ENCODE measurements at places on chromosomes 2 and 18. TPM values are rescaled to one million over a fixed set of nuclear protein-coding genes. Genes with fewer than 3 reads are reported as not detected.

Gene MALL
- total RNA-seq = 600 TPM

DNA sequence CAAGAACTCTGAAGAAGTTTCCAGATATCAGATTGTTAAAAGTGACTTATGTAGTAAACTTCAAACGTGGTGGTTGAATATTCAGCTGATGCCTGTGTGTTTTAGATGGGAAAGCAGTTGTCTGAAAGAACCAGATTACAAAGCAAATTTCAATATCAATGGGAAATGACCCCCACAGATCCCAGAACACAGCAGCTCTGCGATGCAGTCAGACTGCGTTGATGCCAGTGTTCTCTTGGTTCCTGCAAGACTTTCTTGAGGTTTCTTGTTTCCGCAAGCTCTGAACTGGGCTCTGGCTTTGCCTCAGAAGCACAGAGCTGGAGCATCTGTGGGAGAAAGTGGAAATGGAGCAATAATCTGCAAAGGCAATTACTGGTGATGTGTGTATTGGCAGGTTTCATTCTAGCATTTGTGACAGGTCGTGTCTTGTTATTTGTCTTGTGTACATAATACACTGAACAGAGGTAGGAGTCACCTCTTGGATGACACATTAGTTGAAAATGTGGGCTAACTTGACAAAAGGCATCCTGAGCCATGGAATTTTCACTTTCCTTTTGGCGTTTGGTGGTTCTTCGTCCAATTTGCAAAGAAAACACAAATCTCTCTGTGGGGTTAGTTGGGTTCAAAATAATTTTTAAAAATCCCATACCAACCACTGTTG is 10.8 kb upstream of the LYPD6B start:
- H3K27ac ChIP-seq = no peak overlapping the region
- no peaks in the 10 kb centered on the region for H3K36me3 ChIP-seq
- DNase-seq = no peak
- no peak overlapping the region for H3K4me3 ChIP-seq
- H3K27me3 ChIP-seq = no peaks in the 10 kb centered on the region

- no peaks in the 10 kb centered on the region for H3K36me3 ChIP-seq
- H3K27ac ChIP-seq = no peak overlapping the region
- no peak for DNase-seq
- no peaks in the 10 kb centered on the region for H3K27me3 ChIP-seq
These were observed 137.7 kb upstream of the PKDCC start for GRCh38 chr2:41910126-41910525.

- no peak for DNase-seq
- H3K36me3 ChIP-seq = no peaks in the 10 kb centered on the region
- H3K27ac ChIP-seq = no peak overlapping the region
- no peaks in the 10 kb centered on the region for H3K27me3 ChIP-seq
These were observed 232.7 kb upstream of the MAP2 start for GRCh38 chr2:209191139-209191538.

DNA sequence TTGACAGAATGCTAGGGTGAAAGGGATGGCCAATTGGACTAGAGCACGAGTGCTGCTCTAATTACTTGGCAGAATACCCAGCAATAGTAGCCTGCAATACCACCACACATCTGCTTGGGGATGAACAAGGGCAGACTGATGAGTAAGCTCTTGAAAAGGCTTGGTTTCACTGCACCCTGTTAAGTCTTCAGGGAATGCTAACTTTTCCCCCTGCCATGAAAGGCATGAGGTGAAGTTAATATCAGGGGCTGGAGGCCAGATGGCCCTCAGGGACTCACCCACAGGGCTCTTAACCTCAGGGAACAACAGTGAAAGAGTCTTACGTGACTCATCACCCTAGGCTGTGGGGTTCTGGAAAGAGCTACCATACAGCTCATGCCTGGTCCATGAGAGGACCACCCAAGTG is 51.7 kb upstream of the MYL1 start:
- H3K4me1 ChIP-seq = no peaks in the 10 kb centered on the region
- no peak overlapping the region for H3K4me3 ChIP-seq
- no peaks in the 10 kb centered on the region for H3K36me3 ChIP-seq

- peaks cover 15% of the 10 kb centered on the region for H3K4me1 ChIP-seq
- no peak overlapping the region for H3K4me3 ChIP-seq
- no peaks in the 10 kb centered on the region for H3K27me3 ChIP-seq
- H3K27ac ChIP-seq = no peak overlapping the region
- H3K36me3 ChIP-seq = no peaks in the 10 kb centered on the region
These were observed 2.9 kb upstream of the GAL3ST2 start for GRCh38 chr2:241773511-241774418.

DNA sequence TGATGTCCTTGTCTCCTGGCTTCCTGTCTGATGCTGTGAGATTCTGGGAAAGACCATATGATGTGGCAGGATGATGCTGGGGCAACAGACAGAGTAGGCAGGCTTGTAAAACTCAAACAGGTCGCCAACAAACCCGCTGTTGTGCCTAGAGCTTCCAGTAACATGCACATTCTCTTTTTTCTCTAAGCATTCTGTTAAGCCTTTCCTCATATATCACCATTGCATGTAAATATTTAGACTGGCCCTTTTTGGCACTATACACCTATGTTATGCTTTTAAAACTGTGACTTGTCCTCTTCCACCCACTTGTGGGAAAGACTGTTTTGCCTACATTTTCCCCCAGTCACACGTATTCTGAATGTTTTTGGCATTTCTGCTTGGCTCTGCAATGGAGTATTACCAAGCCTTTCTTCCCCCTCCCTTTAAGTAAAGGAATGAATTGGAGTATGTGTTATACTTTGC is 250.4 kb upstream of the TANK start:
- no peaks in the 10 kb centered on the region for H3K36me3 ChIP-seq
- no peak overlapping the region for H3K27ac ChIP-seq
- H3K4me1 ChIP-seq = no peaks in the 10 kb centered on the region
- DNase-seq = no peak
- no peak overlapping the region for H3K4me3 ChIP-seq

DNA sequence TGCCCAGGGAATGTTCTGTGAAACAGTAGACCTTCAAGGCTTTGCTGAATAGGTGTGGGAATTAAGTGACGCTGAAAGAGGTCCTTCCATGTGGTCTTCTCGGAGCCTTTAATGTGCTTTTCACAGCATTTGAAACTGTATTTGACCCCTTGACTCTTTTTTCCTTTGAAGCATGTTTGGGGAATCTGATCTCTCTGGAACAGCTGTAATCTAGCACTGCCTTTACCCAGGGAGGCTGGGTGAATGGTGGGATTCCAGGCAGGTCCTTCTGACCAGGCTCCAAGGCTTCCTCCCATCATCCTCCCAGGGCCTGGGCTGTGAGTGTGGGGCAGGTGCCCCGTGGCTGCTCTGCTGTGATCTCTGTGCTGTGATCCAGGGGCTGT is 4.2 kb downstream of the ZAP70 start:
- no peak for DNase-seq
- H3K4me1 ChIP-seq = no peaks in the 10 kb centered on the region
- peak overlapping the region; percentile 72 for H3K27ac ChIP-seq
- H3K36me3 ChIP-seq = no peaks in the 10 kb centered on the region

GRCh38 chr2:239927424-239927981 is 97.6 kb downstream of the NDUFA10 start:
- no peak overlapping the region for H3K4me3 ChIP-seq
- H3K27ac ChIP-seq = no peak overlapping the region
- peak; percentile 39 for DNase-seq
- H3K27me3 ChIP-seq = no peaks in the 10 kb centered on the region
- H3K4me1 ChIP-seq = no peaks in the 10 kb centered on the region
- no peaks in the 10 kb centered on the region for H3K36me3 ChIP-seq

GRCh38 chr2:50594233-50594632 is 437.7 kb downstream of the NRXN1 start:
- no peak overlapping the region for H3K4me3 ChIP-seq
- H3K4me1 ChIP-seq = no peaks in the 10 kb centered on the region
- no peak for DNase-seq
- H3K27ac ChIP-seq = no peak overlapping the region
- no peaks in the 10 kb centered on the region for H3K36me3 ChIP-seq

Gene UPP2
- not detected for total RNA-seq

- no peak for DNase-seq
- H3K4me3 ChIP-seq = no peak overlapping the region
- peak overlapping the region; percentile 3 for H3K27ac ChIP-seq
- no peaks in the 10 kb centered on the region for H3K27me3 ChIP-seq
- H3K4me1 ChIP-seq = no peaks in the 10 kb centered on the region
These were observed 108.8 kb downstream of the DOCK10 start for GRCh38 chr2:224933431-224933830.

DNA sequence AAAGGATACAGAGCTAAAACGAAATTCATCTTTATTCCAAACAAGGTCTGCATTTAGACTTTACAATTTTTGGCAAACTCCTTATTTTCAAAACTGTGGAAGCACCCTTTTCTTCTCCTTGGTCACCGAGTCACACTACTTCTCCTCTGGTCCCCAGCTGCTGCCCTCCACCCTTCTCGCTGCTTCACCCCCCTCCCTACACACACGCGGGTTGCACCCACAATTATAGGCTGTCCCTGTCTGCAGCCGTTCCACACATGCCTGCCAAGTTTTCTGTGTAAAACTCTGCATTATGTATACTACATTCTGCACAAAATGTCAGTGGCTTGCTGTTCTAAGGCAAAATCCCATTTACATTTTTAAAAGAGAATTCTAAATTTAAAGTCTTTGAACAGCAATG is 63.5 kb downstream of the PTPN2 start:
- H3K36me3 ChIP-seq = no peaks in the 10 kb centered on the region
- H3K27me3 ChIP-seq = no peaks in the 10 kb centered on the region
- H3K27ac ChIP-seq = no peak overlapping the region
- H3K4me3 ChIP-seq = no peak overlapping the region

- DNase-seq = no peak
- H3K27ac ChIP-seq = no peak overlapping the region
- no peak overlapping the region for H3K4me3 ChIP-seq
- H3K4me1 ChIP-seq = no peaks in the 10 kb centered on the region
- H3K27me3 ChIP-seq = no peaks in the 10 kb centered on the region
- H3K36me3 ChIP-seq = no peaks in the 10 kb centered on the region
These were observed 123.3 kb upstream of the CDC42EP3 start for GRCh38 chr2:37794717-37795116.

Gene IL18RAP
- total RNA-seq = 6.8 TPM

GRCh38 chr18:741931-742512 is 29.6 kb upstream of the ENOSF1 start:
- no peaks in the 10 kb centered on the region for H3K4me1 ChIP-seq
- no peak overlapping the region for H3K27ac ChIP-seq
- no peak overlapping the region for H3K4me3 ChIP-seq
- DNase-seq = no peak
- H3K36me3 ChIP-seq = no peaks in the 10 kb centered on the region

DNA sequence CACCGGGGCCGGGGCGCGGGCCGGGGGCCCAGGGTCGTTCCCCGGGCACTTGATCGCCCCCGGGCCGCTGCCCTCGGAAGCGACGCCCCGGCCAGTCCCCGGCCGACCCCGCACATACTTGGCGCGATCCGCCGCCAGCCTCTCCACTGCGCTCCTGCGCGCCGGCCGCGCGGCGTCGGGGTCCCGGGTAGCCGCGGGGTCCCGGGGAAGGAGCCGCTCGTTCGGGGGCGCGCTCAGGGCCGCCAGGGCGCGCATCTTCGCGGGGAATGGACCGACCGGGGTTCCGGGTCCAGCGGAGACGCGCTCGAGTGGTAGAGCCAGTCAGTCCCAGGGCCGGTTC is 204 bp downstream of the FAM110C start:
- H3K36me3 ChIP-seq = no peaks in the 10 kb centered on the region
- H3K4me3 ChIP-seq = peak overlapping the region; percentile 45
- peak overlapping the region; percentile 98 for H3K27ac ChIP-seq
- peaks cover 11% of the 10 kb centered on the region for H3K27me3 ChIP-seq
- no peaks in the 10 kb centered on the region for H3K4me1 ChIP-seq

Gene RTP5
- total RNA-seq = not detected

Gene PSMA8
- not detected for total RNA-seq

GRCh38 chr2:11705063-11705462 is 35.1 kb upstream of the NTSR2 start:
- no peaks in the 10 kb centered on the region for H3K4me1 ChIP-seq
- H3K4me3 ChIP-seq = no peak overlapping the region
- H3K36me3 ChIP-seq = no peaks in the 10 kb centered on the region
- no peak for DNase-seq
- no peak overlapping the region for H3K27ac ChIP-seq

Gene FOXI3
- not detected for total RNA-seq

DNA sequence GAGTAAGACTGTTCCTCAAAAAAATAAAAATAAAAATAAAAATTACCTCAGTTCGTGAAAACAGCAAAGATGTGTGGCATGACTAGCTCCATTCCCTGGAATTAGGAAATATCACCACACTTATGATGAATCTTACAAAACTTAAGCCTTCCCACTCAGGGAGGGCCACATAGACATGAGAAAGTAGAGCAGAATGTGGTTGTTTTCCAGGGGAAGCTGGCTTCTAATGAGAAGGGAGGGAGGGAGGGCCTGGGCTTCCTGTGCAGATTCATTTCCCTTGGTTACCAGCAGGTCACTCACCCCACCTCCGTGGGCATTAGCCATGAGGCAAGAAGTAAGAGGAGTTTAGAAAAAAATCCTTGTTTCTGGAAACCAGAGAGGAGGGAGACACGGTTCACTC is 95.9 kb upstream of the RMDN2 start:
- H3K4me3 ChIP-seq = no peak overlapping the region
- no peaks in the 10 kb centered on the region for H3K36me3 ChIP-seq
- H3K4me1 ChIP-seq = no peaks in the 10 kb centered on the region
- no peak for DNase-seq
- no peaks in the 10 kb centered on the region for H3K27me3 ChIP-seq

DNA sequence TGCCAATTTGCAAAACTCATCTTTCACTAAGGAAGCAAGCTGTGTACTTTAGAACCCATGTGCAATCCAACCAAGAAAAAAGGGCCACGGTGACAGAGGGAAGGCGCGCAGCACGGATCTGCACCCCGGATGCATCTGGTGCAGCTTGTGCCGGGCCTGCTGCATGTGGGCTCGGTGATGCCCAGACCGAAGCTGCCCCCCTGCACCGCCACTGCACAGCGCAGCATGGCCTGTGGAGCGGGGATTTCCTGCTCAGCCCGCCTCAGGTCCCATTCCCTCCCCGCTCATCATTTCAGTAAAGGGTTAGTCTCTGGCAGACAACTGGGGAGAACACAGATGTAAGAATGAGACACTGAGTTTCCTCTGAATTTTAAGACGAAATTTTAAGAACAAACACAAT is 43.0 kb downstream of the MC2R start:
- DNase-seq = no peak
- no peaks in the 10 kb centered on the region for H3K27me3 ChIP-seq
- H3K36me3 ChIP-seq = no peaks in the 10 kb centered on the region
- H3K4me1 ChIP-seq = no peaks in the 10 kb centered on the region
- no peak overlapping the region for H3K27ac ChIP-seq

DNA sequence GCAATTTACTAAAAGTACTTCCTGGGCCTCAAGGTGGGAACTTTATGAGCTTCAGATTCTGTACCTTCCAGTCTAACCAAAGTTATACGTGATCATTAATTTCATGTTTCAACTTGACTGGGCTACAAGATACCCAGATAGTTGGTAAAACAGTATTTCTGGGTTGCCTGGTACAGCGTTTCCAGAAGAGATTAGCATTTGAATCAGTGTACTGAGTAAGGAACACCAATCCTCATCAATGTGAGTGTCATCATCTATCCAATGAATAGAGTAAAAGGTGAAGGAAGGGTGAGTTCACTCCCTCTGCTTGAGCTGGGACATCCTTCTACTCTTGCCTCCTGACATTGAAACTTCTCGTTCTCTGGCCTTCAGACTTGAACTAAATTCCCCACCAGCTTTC is 274.5 kb upstream of the ID2 start:
- no peaks in the 10 kb centered on the region for H3K4me1 ChIP-seq
- H3K27ac ChIP-seq = no peak overlapping the region
- DNase-seq = no peak
- no peaks in the 10 kb centered on the region for H3K27me3 ChIP-seq

Gene CCDC141
- 1.1 TPM for total RNA-seq
